ENCODE measurements at places on chromosomes 5 and 9.

DNA sequence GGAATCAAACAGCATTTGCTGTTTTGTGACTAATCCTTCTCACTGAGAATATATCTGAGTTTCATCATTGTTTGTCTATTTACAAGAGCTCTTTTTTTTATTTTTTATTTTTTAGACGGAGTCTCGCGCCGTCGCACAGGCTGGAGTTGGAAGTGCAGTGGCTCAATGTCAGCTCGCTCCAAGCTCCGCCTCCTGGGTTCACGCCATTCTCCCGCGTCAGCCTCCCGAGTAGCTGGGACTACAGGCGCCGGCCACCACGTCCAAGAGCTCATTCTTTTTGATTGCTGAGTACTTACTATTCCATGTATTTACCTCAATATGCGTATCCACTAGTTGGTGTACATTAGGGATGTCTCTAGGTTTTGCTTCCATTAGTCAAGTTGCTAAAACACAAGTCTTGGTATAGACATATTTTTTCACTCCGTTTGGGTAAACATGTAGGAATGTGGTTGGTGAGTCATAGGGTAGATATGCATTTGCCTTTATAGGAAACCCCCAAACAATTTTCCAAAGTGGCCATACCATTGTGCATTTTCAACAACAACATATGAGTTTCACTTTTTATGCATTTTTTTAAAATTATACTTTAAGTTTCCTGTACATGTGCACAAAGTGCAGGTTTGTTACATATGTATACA is 1005.0 kb upstream of the CDH10 start:
- no peak for DNase-seq

DNA sequence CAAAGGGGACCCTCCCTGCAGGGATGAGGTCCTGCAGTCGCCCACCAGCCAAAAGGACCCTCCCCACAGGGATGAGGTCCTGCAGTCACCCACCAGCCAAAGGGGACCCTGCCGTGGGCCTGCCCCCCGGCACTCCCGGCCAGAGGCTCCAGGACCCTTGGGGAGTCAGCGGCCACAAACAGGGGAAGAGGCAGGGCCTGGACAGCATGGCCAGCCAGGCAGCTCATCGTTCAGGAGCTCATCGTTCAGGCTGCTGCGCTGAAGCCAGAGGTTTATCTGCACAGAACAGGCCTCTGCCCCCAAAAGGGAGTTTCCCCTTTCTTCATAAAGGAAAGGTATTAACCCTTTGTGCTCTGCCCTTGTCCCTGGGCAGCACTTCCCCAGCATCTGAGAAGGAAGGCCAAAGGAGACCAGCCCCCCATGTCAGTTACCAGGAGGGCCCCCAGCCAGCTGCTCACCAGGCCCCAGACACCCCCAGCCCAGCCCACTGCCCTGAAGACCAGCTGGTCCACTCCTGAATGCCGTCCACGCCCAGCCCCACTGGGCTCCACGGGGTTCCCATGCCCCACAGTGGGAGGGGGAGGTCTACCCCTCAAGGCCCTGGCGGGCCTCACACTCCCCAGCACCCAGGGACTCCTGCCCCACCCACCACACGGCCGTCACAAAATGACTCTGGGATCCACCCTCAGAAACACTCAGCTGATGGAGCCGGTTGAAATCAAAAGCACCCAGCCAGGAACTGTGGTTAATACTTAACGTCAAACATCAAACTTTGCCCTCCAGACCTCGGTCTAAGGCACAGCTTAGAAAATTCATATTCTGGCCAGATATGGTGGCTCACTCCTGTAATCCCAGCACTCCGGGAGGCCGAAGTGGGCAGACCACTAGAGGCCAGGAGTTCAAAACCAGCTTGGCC is 6.3 kb downstream of the SLC12A7 start:
- no peak for DNase-seq

DNA sequence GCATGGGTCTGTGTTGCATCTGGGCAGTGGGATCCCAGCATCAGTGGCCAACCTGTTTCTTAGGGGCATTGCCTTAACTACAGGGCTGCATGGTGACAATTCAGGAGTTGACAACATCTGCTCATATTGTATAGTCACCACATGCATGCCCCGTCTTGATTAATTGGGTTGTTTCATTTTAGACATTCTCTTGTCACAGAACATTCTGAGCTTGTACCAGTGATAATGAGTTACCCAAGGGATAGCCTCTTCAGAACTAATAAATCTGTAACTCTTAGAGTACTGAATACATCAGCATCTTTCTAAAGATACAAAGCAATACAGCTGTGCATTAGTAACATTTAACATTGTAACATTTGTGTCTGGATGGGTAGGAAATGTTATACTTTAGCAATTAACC is 426.5 kb upstream of the CD180 start:
- no peak for DNase-seq

DNA sequence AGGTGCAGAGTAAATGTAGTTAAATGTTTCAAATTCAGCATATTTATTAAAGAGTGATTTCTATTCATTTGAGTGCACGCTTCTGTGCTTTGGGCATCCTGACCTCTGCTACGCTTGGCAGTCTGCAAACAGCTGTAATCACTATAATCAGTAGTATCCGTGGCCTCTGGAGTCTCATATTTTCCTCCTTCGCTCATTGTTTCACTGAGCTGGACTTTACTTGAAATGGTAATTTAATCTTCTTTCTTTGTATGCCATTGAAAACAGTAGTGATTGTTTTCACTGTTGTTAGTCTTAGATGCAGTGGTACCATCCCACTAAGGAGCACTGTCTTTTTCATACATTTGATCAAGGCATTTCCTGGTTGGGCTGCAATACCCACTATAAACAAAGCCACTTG is 43.5 kb upstream of the CAVIN4 start:
- DNase-seq: no peak

- no peak for DNase-seq
These were observed 58.5 kb downstream of the ZNF462 start for GRCh38 chr9:106921341-106921899.

GRCh38 chr5:109718632-109719031 is 28.9 kb downstream of the MAN2A1 start:
- no peak for DNase-seq

DNA sequence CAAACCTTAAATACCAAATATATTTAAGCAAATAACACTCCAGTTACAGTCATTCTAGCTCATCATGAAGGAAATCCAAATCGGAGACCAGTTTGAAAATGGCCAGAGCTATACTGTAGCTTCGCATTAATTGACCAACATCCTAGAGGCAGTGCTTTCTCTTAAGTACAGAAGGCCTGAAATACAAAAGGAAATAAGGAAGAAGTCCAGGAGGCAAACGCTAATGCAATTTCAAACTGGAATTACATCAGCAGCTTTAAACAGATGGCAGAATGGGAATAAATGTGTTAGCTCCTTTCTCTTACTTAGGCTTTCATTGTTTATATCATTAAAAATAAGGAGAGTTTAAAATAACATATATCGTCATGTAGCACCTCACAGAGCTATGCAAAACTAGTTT is 197.0 kb downstream of the SEC61B start:
- DNase-seq: no peak

GRCh38 chr9:91186632-91187108 is 175.0 kb downstream of the AUH start:
- no peak for DNase-seq

- DNase-seq: no peak
These were observed 679 bp downstream of the B4GALT1 start for GRCh38 chr9:33166231-33167083.

- DNase-seq: no peak
These were observed 16.7 kb downstream of the SLC28A3 start for GRCh38 chr9:84323858-84324257.

DNA sequence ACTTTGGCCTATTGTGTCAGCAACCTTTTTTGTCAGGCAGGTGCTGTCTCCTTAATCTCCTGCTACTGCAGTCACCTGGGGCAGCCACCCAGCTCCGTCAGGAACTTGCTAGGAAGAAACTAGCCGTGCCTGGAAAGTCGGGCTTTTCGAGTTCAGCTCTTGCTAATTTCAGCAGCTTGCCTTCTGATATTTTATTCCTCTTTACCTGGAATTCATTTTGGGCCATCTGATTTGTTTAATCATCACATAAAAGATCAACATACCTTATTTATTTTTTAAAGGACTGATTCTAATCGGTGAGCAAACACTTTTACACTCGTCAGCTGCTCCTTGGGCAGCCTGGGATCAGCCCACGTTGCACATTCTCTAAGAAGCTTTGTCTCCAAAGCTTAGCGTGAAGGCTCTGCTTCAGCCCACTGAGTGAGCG is 42.2 kb downstream of the PRLR start:
- no peak for DNase-seq

DNA sequence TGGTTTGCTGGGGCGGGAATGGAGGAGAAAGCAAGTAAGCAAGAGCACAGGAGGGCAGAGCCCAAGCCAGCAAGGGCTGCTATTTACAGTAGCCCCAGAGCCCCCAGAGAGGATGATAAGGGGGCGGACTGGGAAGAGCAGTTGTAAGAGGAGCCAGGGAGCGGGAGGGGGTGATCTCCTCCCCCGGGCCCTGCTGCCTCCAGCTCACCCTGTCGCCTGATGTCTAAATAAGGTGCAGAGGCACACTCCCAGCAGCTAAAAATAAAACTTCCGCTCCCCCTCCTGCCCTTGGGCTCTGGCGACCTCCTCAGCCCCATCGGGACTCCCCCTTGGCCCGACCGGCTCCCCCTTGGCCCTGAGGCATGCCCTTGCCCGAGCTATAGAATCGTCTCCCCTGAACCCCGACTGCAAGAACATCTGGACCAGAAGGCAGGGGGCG is 14.4 kb upstream of the CCDC69 start:
- DNase-seq: no peak

DNA sequence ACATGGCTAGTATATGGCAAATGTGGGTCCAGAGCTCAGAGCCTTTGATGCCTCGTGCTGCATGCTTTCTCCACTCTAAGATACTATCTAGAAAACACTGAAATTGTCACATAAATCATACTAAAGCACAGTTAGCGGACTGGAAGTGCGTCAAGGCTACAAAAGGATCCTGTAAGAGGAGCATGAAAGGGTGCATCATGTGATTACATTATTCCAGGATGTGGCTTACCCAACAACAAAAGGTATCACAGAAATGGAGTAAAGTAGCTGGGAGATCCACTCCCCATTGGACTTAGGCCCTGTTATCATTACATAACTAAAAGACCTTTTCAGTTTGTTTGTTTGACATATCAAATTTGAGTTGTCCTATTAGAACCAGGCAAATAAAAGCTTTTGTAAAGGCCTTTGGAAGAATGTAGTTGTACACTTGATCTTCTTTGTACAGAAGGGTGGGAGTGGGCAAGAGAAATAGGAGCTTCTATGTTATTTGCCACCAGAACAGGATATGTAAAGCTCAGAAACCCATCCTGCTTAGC is 6.9 kb downstream of the SLC31A1 start:
- DNase-seq: no peak

GRCh38 chr5:58775701-58776262 is 192.9 kb downstream of the RAB3C start:
- DNase-seq: no peak

- no peak for DNase-seq
These were observed 29.8 kb downstream of the TARS1 start for GRCh38 chr5:33470544-33470943.

DNA sequence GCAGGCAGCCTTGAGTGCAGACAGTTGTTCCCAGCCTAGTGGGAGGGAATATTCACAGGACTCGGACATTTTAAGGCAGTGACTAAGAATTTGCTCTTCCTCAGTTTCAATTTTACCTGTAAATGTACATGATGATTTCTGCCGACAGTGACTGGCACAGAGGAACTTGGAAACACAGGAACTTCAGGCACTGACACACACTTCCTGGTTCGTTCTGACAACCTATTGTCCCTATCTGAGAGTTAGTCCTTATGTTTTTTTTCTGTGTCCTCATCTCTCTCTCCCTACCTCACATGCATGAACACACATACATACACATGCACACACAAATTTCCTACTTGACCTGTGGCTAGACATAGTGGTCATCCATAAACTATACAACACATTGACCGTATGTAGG is 89.4 kb upstream of the CD180 start:
- no peak for DNase-seq

GRCh38 chr5:174606646-174607045 is 117.7 kb upstream of the MSX2 start:
- DNase-seq: no peak

All from activated T-helper 1 cell treated with anti-CD3 and anti-CD28 coated beads, Interleukin-2, amount 50 U/mL, for 16 hours (primary cell).